SW480 (cell line): ENCODE measurements at places on chromosomes 6 and 20.

DNA sequence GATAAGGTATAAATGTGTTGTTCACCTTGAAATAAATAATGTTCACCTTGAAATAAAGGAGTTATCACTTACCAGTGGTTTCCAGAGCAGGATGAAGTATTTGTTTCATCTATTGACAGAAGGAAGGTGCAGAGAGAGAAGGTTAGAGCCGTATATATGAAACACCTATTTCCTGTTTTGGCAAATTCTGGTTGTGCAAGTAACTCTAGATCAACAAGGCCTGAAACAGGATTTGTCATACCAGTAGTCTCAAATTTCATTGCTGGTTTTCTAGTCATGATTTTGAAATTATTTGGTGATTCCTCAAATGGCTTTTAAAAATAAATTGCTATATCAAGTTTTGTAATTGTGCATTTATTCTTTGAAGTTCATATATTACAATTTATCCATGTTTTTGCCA, at the start of gene CRISP3:
Gene CRISP3, minus strand, starts transcription at position 130 of the 400 bp plus-strand sequence. Its CDS starts 21 bp downstream, at position 109.
- no peak for DNase-seq

- no peak for DNase-seq
These were observed 106.7 kb downstream of the ADGRB3 start for GRCh38 chr6:68741501-68742386.

DNA sequence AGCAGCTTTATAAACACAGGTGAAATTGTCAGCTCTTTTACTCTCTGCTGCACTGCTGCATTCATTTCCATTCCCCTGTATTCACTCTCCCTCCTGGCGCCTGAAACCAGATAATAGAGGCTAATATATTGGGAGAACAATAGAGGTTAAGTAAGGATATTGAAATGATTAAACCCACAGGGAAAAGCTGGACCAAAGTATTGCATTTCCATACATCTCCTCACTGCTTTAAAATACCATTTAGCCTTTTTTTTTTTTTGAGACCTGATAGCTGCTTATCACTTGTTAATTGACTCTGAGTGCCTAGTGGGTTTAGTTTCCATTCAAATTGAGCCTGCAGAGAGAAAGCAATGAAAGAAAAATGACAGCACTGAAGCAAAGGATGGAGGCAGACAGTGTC, 540.5 kb upstream of the IMPG1 start:
- no peak for DNase-seq

DNA sequence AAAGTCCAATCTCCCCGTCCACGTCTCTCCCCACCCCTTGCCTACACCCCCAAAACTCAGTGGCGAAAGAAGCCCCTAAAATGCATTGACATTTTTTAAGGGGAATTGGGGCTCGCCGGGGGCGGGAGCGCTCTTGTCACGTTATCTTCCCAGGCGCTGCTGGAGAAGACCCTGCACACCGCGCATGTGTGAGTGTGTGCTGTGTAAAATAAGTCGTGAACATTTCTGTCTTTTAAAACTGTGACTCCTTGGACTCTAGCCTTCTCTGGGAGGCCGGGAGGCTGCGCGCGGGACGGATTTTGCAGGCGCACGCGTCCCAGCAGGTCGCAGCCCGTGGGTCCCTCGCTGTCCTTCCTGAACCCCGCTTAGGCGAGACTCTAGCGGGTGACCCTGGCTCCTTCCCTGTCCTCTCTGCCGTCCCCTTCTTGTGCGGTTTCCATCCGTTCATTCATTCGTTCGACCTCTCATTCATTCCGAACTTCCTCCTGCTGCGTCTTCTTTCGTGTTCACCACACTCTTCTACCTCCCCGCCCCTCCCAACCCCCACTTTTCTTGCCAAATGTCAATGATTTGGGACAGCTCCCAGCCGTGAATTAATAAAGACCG, 2.2 kb downstream of the NRN1 start:
- no peak for DNase-seq

GRCh38 chr6:33989016-33989854, 156.7 kb downstream of the GRM4 start:
- DNase-seq: no peak

DNA sequence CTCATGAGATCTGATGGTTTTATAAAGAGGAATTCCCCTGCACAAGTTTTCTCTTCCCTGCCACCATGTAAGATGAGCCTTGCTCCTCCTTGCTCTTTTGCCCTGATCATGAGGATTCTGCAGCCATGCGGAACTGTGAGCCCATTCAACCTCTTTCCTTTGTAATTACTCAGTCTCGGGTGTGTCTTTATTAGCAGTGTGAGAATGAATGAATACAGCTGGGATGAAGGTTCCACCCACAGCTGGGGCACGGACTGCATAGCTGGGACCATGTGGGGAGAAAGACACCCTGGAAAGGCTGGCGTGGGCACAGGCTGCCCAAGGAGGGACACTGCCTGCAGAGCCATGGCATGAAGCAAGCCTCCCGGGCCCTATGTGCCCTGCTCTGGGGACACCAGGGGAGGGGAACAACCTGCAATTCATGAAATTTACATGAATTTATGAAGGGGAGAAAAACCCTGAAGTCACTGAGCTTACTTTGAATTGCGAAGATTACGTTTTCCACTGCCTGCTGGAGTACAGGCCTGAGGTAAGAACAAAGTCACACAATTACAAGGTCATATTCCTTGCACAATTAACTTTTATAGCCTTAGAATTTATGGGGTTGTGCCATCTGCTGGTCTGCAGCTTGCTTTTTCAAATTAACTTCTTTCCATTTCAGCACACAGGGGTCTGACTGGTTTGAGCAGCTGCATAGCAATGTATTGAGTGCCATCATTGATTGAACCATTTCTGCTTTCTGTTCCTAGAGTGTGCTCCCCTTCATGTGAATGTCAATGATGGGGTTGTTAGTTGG, 46.2 kb downstream of the SLC22A1 start:
- no peak for DNase-seq

- DNase-seq: peak; percentile 56
These were observed 577 bp downstream of the LSM14B start for GRCh38 chr20:62122654-62123449.

DNA sequence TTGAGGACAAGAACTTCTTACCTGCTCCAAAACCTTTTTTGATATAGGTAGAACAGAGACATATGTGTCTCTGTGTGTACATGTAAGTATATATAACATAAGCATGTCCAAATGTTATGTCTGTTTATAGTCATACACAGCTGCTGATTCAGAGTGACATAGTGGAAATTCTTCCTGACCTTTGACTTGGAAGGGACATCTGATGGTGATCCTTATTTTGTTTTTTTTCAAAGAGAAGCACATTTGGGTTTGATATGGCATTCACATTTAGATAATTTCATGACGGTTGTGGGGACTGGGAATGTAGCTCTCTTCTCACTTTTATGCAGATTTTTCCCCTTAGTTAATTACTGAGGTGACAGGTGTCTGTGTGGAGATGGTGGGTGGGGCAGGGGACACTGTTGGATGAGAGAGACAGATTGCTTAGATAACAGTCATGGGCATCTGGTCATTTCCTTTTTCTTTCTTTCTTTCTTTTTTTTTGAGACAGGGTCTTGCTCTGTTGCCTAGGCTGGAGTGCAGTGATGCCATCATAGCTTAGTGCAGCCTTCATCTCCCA, 39.0 kb downstream of the FARS2 start:
- no peak for DNase-seq

- DNase-seq: peak; percentile 72
These were observed 5.5 kb downstream of the MANBAL start for GRCh38 chr20:37295001-37295400.

DNA sequence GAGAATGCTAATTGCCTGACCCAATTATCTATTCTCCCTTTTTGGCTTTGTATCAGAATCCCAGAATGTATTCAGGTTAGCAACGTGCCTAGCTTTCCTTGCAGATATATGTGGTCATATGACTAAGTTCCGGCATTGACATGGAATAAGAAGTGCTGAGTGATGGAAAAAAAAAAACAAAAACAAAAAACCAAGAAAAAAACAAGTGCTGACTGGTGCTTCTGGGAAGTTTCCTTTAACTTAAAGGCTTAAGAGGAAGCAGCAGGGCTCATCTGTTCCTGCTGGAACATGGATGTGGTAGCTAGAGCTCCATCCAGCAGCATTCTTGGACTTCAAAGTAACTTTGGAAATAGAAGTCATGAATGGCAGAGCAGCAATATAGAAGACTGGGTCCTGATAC, 10.4 kb upstream of the RPF2 start:
- no peak for DNase-seq

- DNase-seq: no peak
These were observed 15.1 kb upstream of the CCDC170 start for GRCh38 chr6:151478670-151479069.

GRCh38 chr6:113377362-113377942, 479.7 kb upstream of the MARCKS start:
- DNase-seq: no peak

DNA sequence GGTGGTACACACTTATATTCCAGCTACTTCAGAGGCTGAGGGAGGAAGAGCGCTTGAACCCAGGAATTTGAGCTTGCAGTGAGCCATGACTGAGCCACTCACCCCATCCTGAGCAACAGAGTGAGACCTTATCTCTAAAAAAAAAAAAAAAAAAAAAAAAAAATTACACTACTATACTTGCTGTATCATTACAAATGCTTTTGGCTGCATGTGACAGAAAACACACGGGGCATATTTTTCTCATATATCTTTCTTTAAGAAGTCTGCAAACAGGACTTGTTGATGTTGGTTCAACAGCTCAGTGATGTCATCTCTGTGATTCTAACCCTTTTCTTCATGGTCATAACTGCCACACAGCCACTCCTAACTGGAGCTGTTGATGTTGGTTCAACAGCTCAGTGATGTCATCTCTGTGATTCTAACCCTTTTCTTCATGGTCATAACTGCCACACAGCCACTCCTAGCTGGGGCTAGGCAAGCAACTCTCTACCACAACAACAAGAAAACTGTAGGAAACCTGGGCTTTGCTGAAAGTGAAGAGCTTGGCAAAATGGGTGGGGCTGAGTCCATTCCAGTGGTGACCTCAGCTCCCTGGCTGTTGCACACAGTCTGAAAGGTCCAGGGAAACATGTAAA, 19.8 kb downstream of the MTFR2 start:
- DNase-seq: no peak

GRCh38 chr20:63695424-63696305, 787 bp upstream of the TNFRSF6B start:
- DNase-seq: no peak

GRCh38 chr6:31293343-31293742, 21.5 kb upstream of the HLA-C start:
- peak; percentile 15 for DNase-seq

- no peak for DNase-seq
These were observed 168.6 kb upstream of the GGTLC1 start for GRCh38 chr20:24157213-24157612.

- no peak for DNase-seq
These were observed at the start of gene SEL1L2 for GRCh38 chr20:13990465-13990864. SEL1L2 (minus strand) TSS chr20:13990614; CDS start chr20:13990534, 80 bp downstream.

GRCh38 chr20:33731693-33732165, at the start of gene ZNF341:
ZNF341 (plus strand) TSS chr20:33731996; CDS start chr20:33732022, 26 bp downstream.
- DNase-seq: peak; percentile 94

DNA sequence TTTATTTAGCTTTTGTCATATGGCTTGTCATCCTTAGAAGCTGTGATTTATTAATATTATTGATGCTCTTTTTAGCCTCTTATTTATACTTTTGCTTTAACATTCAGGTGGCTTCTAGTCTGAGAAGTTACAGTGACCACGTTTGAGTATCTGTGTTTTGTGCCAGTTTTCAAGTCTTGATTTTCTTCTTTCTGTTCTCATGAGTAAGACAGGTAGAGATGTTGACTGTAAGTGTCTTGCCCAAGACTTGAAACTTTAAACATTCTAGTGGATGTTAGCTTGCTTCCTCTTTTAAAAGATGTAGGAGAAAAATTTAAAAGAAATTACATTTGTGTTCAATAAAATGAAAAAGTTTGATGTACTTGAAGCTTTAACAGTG, 122.6 kb downstream of the LRRC1 start:
- no peak for DNase-seq

DNA sequence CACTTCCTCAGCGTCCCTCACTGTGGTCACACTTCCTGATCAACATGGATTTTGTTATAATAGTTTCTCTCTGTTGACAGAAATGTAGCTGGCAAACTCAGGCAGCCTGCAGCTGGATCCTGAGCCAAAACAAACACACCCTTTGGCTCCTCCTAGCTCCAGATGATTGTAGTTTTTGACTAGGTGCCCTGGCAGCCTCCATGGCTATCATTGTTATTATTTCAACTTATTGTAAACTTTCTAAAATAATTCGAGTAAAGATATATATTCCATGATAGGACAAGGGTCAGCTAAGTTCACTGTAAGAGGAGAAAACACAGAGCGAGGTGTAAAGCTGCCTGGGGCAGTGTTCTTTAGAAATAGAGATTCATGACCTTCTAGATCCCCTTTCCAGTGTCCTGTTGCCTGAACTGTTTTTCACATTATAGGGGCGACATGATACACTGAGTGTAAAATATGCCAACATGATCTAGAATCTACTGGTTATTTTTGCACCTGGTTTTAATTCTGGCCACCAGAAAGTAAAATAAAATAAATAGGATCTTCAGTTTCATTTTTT, 98.2 kb upstream of the HDGFL1 start:
- DNase-seq: peak; percentile 3

DNA sequence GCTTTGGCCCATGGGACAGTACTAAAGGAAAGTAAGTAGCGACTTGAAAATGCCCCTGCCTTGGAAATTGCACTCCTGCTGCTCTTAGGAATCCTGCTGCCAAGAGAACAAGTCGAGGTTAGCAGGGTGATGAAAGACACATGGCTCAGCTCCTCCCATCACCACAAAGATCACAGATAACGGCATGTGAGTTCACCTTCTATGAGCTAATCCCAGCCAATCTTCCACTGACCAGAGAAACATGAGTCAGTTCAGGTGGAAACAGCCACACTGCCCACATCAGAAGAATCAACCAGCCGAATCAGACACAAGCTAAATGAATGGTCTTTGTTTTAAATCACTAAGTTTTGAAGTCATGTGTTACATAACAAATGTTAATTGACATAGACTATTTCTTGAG, 106.3 kb downstream of the PRKN start:
- DNase-seq: peak; percentile 93

DNA sequence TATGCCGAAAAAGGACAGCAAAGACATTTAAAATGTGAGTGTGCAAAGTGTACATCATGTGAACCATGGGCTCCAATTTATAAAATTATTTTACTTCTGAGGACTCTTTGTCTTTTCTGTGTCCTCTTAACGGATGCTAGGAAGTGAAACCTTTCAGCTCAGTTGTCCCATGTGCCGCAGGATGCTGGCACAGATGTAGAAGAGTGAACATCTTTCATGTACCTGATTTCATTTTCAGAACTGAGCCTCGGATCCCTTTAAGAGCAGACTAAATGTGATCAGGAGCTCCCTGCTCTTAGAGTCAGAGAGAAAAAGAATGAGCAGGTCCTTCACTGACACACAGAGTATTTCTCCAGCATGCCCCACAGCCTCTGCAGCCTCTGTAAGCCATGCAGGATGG, 27.6 kb upstream of the FUCA2 start:
- DNase-seq: no peak
